Neural cell (in vitro differentiated cells): ENCODE measurements at places on chromosomes 16 and 17. TPM values are rescaled to one million over a fixed set of nuclear protein-coding genes. Genes with fewer than 3 reads are reported as not detected.

ZNF597 gene
- 1.8 and 2.0 TPM in 2 replicates for polyA plus RNA-seq

FZD2 gene
- polyA plus RNA-seq = 2.5 and 3.0 TPM in 2 replicates

NEUROD2 gene
- polyA plus RNA-seq = not detected in 2 replicates

PLD2 gene
- polyA plus RNA-seq = 2.0 and 3.9 TPM in 2 replicates

SCGB1C2 gene
- polyA plus RNA-seq = not detected in 2 replicates

IL34 gene
- 3.0 TPM in 1 of 2 replicates, not detected in the other for polyA plus RNA-seq

PEX12 gene
- 3.8 and 7.3 TPM in 2 replicates for polyA plus RNA-seq

UTP18 gene
- 41.6 and 52.1 TPM in 2 replicates for polyA plus RNA-seq

ETV4 gene
- polyA plus RNA-seq = 0.12 and 0.61 TPM in 2 replicates

GPR179 gene
- not detected in 2 replicates for polyA plus RNA-seq

ENKD1 gene
- 29.9 and 36.6 TPM in 2 replicates for polyA plus RNA-seq

KRTAP2-3 gene
- polyA plus RNA-seq = not detected in 2 replicates

SHMT1 gene
- polyA plus RNA-seq = 4.5 and 5.8 TPM in 2 replicates

CTRL gene
- 3.2 and 3.8 TPM in 2 replicates for polyA plus RNA-seq

PLEKHH3 gene
- polyA plus RNA-seq = 18.4 and 20.2 TPM in 2 replicates

TOM1L1 gene
- polyA plus RNA-seq = 7.4 and 13.6 TPM in 2 replicates

BAHCC1 gene
- polyA plus RNA-seq = 12.4 and 14.2 TPM in 2 replicates

PPL gene
- polyA plus RNA-seq = 0.66 and 0.81 TPM in 2 replicates

NOS2 gene
- 0.28 and 0.53 TPM in 2 replicates for polyA plus RNA-seq

TM4SF5 gene
- polyA plus RNA-seq = not detected in 2 replicates

AANAT gene
- not detected in 2 replicates for polyA plus RNA-seq

MAP3K14 gene
- 6.6 and 6.7 TPM in 2 replicates for polyA plus RNA-seq
